ENCODE measurements at places on chromosomes 16 and 17.
A peak's percentile ranks its signal among the peaks of the same experiment; 100 is the strongest.

- no peak for DNase-seq
Measured at GRCh38 chr16:65608455-65608854, 486.6 kb upstream of the CDH11 start.

- no peak for DNase-seq
Measured at GRCh38 chr16:25030420-25031131, 15.4 kb upstream of the ARHGAP17 start.

GRCh38 chr16:7182510-7183109 lies 150.0 kb upstream of the RBFOX1 start:
- no peak for DNase-seq

DNA sequence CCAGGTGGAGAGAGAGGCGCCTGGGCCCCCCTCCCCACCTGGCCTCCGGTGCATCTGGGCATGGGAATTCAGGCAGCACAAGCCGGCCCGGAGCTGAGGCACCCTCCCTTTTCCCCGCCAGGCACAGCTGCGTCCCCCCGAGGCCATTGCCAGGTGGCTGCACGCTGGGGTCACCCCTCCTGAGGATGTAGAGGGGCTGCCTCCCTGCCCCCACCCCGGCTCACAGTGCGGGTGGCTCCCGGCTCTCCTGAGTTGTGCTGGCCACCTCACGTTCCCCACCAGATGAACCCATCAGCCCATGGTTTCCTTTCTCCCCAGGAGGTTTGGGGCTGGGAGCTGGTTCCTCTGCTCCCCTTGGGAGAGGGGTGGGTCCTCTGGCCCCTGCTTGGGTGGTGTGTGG lies 12.6 kb downstream of the CACNA1H start:
- DNase-seq = no peak

DNA sequence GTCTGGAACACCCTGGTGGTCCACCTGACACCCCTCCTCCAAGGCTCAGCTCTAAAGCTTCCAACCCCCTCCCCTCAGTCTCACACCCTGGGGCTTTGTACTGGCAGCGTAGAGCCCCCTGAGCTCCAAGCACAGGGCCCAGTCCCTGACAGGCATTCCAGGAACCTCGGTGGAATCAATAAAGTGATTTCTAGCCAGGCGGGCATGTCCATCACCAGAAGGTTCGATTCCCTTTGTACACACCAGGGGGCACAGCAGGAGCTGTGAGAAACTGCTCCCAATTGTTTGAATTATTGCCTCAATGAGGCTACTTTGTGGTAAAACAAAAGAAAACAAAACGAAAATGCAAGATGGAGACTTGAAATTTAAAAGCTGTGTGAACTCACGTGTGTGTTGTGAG lies 51.8 kb downstream of the SMPD3 start:
- peak; percentile 10 for DNase-seq

- no peak for DNase-seq
Measured at GRCh38 chr16:77612596-77612995, 109.7 kb upstream of the NUDT7 start.

- no peak for DNase-seq
Measured at GRCh38 chr16:24348545-24349290, 92.6 kb downstream of the CACNG3 start.

- DNase-seq = no peak
Measured at GRCh38 chr16:58614860-58615259, 14.8 kb downstream of the CNOT1 start.

- no peak for DNase-seq
Measured at GRCh38 chr16:86011532-86011931, 112.6 kb downstream of the IRF8 start.

DNA sequence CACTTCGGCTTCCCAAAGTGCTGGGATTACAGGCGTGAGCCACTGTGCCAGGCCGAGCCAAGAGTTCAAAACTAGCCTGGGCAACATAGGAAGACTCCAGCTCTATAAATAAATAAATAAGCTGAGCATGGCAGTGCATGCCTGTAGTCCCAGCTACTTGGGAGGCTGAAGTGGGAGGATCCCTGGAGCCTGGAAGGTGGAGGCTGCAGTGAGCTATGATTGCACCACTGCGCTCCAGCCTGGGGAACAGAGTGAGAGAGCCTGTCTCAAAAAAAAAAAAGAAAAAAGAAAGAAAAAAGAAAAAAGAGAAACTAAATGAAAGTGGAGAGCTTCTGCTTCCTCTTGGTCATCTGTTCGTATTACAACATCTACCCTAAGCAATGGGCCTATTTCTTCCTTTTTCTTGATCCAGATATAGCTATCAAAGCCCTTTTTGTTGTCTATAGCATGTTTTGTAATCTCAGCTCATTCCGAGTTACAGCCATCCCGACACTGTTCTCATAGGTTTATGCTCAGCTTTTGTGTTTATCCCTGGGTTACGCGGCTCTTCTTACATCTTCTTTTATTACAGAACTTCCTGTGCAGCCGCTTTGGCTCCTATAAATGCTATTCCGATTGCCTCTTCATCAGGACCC lies 14.1 kb upstream of the MAPK3 start:
- DNase-seq = no peak

- no peak for DNase-seq
Measured at GRCh38 chr17:2598166-2598565, 4.7 kb downstream of the PAFAH1B1 start.

DNA sequence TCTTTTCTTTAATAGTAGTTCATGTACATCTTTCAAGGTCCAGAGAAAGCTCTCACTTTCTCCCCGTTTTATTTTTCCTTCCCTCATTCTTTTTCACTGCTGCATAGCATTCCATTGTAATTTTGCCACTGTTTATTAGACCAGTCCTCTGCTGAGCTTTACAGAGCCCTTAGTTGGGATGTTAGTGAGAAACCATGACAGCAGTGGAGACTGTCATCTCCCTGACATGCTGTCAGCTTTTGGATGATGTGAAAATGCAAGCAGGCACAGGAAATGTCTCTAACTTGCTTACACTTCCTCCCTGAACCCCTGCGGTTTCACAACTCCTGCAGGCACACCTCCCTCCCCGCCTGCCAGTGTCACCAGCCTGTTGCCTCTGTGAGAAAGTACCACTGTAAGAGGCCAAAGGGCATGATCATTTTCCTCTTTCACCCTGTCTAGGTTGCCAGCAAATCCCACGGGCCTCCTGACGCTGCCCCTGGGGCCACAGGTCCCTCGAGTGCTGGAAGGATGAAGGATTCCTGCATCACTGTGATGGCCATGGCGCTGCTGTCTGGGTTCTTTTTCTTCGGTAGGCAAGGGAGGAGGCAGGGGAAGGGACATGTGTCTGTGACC lies at the start of gene ITGAL:
Gene ITGAL, plus strand, starts transcription at position 415 of the 615 bp plus-strand sequence. Its CDS starts 96 bp downstream, at position 511.
- DNase-seq = peak; percentile 63

DNA sequence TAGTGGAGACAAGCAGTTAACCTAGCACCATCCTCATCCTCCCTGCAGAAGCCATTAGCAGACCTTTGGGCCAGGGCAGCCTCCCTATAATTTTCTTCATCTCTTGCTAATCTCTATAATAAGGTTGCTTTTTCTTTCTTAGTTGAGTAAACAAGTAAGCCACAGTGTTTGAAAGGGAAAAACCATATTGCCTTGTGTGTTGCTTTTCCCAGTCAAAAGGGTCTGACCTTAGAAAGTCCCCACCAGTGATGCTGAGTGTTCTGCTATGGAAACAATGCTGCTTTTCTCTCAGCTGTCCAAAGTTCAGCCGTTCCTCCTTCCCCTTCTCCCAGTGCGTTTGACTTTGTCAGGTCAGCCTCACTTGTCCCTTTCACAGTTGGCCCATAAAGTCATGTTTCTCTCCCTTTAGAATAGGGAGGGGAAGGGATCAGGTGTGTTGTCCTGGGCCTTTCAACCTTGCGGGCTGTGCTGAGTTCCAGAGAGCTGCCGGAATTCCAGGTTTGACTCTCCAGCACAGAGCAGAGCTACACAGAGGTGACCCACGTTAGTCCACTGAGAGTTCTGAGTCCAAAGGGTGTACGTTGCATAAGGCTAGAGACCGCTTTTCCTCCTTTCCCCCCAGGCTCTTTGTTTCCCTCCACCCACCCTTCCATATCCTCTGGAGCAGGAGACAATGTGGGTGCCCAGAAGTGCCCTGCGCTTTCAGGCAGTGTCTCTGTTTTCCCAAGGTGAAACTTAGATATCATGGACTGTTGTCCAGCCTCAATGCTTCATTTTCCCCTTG lies 15.9 kb upstream of the CLEC18C start:
- DNase-seq = no peak

GRCh38 chr17:2770129-2770528 lies 20.7 kb upstream of the CCDC92B start:
- no peak for DNase-seq

- DNase-seq = no peak
Measured at GRCh38 chr16:79970551-79971236, 370.2 kb upstream of the MAF start.

- DNase-seq = no peak
Measured at GRCh38 chr17:40978575-40979151, 5.5 kb downstream of the KRT40 start.

DNA sequence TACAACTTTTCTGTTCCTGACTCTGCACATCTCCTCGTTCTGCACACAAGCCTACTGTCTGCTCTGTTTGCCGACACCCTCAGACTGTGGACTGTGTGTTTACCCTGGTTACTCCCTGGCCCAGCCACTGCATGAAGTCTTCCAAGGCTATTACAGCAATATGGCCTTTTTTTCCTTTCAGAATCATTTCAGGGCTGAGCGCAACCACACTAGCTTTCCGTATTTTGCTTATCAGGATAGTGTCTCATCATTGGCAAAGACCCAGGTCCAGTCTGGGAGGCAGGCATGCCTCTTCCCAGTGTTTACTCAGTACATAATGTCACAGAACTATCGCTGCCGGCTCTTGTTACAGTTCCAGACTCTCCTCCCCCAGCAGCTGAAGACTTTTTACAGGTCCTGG lies 10.1 kb downstream of the DNAH9 start:
- DNase-seq = no peak

DNA sequence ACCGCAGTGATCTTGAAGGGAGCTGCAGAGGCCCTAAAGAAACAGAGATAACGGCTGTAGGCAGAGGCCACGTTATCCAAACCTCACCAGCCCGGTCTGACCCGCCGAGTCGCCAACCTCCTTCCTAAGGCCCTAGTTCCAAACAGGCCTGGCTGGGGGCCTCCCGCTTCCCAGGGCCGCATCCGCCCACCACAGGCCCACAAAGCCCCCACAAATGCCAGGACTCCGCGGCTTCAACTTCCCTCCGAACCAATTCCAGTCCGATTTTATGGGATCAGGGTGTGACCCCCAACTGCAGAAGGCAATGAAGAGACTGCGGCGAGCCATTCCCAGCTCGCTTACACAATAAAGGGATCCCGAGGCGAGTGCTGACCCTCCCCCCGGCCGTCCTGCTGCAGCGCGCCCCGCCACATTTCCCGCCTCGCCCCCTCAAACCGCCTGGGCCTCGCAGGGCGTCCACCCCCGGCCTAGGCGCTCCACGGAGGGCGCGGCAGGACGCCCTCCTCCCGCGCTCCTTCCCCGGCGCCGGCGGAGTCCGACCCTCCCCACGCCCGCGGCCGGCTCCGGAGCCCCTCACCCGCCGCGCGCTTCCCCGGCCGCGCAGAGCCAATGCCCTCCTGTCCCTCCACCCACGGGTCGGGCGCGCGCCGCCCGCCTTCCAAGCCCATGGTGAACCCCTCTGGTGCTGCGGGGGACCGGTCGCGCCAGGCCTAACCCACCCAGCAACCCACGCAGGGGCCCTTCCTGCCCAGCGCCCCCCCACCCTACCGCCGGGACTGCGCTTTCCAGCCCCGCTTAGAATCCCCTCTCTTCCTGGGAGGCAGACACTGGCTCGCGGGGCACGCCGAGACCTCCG lies 926 bp downstream of the MYH10 start:
- DNase-seq = no peak

DNA sequence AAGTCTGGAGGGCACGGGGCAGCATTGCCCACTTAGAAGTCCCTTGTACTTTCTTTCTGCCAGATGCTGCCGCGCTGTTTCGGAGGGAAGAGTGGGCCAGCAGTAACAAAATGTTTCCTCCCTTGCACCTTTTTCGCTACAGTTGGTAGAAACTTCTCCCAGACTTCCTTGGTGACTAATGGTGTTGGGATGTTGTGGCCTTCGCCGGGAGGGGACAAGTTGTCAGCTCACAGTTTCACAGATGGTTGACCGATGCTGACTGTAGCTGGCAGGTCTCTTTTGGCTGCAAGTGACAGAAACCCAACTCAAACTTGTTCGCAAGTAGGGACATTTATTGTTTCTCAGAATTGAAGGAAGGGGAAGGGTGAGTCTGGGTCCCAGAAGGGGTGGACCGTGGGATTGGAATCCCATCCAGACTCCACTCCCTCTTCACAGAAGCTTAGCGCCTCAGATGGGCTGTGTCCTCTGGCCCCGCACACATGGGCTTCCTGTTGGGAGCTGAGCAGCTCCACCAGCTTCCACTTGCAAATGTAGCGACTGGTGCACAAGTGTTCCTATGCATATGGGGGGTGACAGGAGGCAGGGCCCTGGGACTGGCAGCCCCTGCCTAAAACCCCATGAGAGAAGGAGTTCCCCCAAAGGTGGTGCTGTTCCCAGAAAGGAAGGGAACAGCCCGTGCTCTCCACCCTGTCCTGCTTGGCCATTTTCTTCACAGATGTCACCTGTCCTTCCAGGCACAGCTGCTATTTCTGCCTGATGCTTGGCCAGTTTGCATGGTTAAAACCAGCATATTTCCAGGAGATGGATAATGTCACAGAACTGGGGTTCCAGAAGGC lies 30.9 kb upstream of the RPRML start:
- DNase-seq = no peak

DNA sequence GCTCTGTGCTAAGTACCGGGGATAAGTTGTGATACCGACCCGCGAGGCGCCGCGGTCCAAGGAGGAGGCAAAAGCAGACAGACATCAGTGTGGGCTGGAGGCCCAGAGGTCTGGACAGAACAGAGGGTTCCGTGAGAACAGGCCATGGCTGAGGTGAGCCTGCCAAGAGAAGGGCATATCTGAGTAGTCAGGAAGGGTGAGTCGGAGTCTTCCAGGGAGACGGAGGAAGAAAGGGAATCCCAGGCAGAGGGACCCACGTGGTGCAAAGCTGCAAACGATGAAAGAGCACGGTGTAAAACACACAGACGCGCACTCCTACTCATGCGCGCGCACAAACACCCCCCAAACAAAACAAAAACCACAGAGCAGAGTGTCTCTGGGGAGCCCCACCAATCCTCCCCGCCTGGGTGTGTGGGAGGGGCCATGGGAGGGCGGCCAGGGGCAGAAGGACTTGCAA lies 18.1 kb downstream of the RHBDL3 start:
- no peak for DNase-seq
